ENCODE measurements at places on chromosomes 13 and 19. TPM values are rescaled to one million over a fixed set of nuclear protein-coding genes. Genes with fewer than 3 reads are reported as not detected.

Gene DHDH
- 0.68 TPM for total RNA-seq

Gene CLEC17A
- not detected for total RNA-seq

Gene KLK3
- total RNA-seq: not detected

Gene CEACAM4
- total RNA-seq: not detected

Gene PSG1
- total RNA-seq: not detected

Gene FCER2
- not detected for total RNA-seq

Gene PRR22
- total RNA-seq: 0.60 TPM

Gene RASAL3
- total RNA-seq: not detected

Gene EBI3
- 1.7 TPM for total RNA-seq

Gene ZNF599
- 10.9 TPM for total RNA-seq

Gene EHD2
- 274 TPM for total RNA-seq

Gene LGALS7B
- not detected for total RNA-seq

Gene GJA3
- 0.34 TPM for total RNA-seq

Gene NR1H2
- total RNA-seq: 73.0 TPM

Gene SLC25A42
- total RNA-seq: 7.7 TPM

Gene EPS8L1
- 2.5 TPM for total RNA-seq

Gene CD209
- not detected for total RNA-seq

Gene KLF16
- 7.6 TPM for total RNA-seq

Gene TMEM255B
- 1.6 TPM for total RNA-seq

Gene DAZAP1
- total RNA-seq: 39.7 TPM

Gene KCNK6
- total RNA-seq: 11.3 TPM

Gene CEACAM19
- 1.4 TPM for total RNA-seq

Gene GPR42
- total RNA-seq: not detected

Gene CTXN1
- total RNA-seq: 4.1 TPM

Gene SH3GL1
- 91.9 TPM for total RNA-seq

Gene SIGLECL1
- not detected for total RNA-seq

Gene ZNF816
- 2.7 TPM for total RNA-seq

Gene CATSPERD
- not detected for total RNA-seq

Gene MBD3L3
- not detected for total RNA-seq

Gene NLRP4
- not detected for total RNA-seq

Gene NCAN
- total RNA-seq: not detected

Gene ZNF888
- 0.68 TPM for total RNA-seq

Gene RASGRP4
- 0.12 TPM for total RNA-seq

Gene GPI
- 283 TPM for total RNA-seq

Gene SHD
- total RNA-seq: not detected

Gene ZNF154
- 4.3 TPM for total RNA-seq

Gene ZNF575
- 0.58 TPM for total RNA-seq

Gene PHLDB3
- 12.9 TPM for total RNA-seq
